ENCODE measurements at places on chromosomes 2 and 18.
A peak's percentile ranks its signal among the peaks of the same experiment; 100 is the strongest.

DNA sequence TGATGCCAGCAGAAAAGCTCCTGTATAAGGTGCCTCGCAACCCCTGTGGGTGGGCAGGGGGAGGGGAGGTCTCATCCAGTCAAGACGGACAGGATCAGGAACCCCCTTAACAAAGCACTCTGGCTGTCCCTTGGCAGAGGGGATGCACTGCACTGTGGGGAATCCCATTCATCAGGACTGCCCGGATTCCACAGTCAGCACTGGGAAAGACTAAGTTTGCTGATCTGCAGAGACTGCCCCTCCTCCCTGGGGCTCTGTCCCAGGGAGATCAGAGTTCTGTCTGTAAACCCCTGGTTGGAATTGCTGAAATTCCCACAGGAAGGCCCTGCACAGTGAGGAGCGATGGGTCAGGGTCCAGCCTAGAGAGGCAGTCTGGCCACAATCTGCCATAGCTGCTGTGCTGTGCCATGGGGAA lies 149.5 kb upstream of the RBBP8 start:
- no peak for DNase-seq

DNA sequence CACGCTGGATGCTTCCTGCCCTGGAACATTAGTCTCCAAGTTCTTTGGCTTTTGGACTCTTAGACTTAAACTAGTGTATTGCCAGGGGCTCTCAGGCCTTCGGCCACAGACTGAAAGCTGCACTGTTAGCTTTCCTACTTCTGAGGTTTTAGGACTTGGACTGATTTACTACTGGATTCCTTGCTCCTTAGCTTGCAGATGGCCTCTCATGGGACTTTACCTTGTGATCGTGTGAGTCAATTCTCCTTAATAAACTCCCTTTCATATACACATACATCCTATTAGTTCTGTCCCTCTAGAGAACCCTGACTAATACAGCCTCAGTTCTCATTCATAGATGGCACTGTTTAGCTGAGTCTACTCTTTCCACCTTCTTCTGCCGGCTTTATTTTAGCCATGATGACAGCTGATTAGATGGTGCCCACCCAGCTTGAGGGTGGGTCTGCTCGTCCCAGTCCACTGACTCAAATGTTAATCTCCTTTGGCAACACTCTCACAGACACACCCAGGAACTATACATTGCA lies 389.1 kb downstream of the NYAP2 start:
- no peak for DNase-seq

- no peak for DNase-seq
These were observed 139.9 kb upstream of the DNMT3A start for GRCh38 chr2:25481381-25482300.

- DNase-seq = no peak
These were observed 4.6 kb downstream of the DOCK10 start for GRCh38 chr2:225037415-225038230.

- no peak for DNase-seq
These were observed 95.0 kb upstream of the RIOK3 start for GRCh38 chr18:23357996-23358594.

- DNase-seq = no peak
These were observed 7.6 kb downstream of the CTIF start for GRCh38 chr18:48546396-48546795.

DNA sequence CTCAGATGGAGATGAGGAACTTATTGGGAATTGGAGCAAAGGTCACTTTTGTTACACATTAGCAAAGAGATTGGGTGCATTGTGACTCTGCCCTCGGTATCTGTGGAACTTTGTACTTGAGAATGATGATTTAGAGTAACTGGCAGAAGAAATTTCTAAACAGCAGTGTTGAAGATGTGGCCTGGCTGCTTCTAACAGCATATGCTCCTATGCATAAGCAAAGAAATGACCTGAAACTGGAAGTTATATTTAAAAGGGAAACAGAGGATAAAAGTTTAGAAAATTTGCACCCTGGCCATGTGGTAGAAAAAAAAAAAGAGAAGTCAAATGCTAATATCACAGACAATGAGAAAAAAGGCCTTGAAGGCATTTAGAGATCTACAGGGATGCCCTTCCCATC lies 256.8 kb upstream of the ZC3H15 start:
- DNase-seq = no peak

DNA sequence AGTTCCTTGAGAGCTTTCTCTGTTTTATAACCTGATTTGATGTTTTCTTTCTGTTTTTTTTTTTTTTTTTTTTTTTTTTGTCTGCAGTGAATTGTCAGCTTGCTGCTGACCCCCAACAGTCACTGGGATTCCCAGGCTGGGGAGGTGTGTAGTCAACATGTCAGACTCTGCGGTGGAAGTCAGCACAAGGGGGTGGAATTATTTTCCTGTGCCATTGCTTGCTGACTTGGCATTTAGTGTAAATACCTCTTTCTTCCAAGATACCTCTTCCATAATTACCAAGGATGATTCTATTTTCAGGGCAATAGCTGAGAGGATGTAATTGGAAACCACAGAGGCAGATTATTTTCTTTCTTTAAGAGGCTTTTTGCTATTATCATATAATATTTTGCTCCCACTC lies 266.3 kb downstream of the CCDC85A start:
- DNase-seq = no peak

GRCh38 chr18:14979875-14980274 lies 231.9 kb downstream of the ANKRD30B start:
- DNase-seq = no peak

DNA sequence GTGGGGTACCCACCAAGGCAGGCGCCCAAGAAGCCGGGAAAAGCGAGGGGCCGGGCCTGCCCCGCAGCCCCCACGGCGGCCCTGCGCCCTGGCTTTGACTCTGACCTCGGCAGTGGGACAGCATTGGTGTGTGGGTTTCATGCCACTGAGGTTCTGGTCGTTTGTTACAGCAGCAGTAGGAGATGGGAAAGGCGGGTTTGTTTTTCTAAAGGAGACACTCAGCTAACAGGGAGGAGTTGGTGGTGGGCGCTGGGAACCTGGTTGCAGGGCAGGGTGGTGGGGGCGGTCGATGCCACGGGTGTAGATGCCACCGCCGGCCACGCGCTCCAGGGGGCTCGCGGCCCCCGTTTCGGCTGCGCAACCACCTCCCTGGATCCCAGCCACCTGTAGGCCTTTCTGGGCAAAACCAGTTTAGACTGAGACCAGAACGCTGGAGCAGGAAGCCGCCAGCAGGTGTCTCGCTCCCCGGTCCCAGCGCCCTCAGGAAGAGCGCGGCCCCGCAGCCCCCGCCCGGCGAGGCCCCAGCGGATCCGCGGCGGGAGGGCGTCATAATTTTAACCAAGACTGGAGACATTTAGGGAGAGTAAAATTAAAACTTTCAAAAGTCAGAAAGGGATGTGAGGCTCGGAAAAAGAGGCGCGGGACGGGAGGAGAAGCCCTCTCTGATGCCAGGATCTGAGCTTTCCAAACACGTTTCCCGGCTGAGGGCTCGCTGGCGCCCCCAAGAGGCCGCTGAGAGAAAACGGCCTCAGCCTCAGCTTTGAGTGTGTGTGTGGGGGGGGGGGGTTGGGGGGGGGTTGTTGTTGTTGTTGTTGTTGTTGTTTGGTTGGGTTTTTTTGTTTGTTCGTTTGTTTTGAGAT lies 17.4 kb downstream of the CIDEA start:
- peak; percentile 18 for DNase-seq

- no peak for DNase-seq
These were observed 2.4 kb downstream of the TCF7L1 start for GRCh38 chr2:85135660-85135914.

GRCh38 chr2:149579972-149580882 lies 7.3 kb downstream of the MMADHC start:
- DNase-seq = no peak

DNA sequence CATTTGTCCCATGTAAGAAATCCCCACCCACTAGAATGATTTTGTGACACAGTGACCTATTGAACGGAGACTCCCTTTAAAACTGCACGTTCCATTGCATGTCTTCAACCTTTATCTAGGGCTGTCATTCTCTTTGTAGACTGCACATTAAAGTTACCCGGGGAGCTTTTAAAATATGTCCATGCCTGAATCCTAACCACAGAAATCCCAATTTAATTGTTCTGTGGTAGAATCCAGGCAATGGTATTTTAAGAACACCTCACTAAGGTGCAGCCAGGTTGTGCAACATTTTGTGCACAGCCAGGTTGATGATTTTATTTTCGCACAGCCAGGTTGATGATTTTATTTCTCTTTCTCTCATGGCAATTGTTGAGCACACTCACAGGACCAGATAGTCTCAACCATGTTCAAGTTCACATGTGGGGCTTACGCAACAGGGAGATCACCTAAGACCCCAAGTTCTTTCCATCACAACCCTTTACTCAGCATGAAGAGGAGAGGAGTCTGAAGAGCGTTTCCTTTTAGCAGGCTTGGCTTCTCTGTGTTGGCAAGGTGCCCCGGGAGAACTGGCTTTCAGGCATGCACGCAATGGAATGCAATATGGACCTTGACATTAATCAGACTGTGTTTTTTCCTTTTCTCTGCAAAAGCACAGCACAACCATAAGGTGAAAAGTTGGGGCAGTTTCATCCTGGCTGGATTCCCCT lies 467.3 kb upstream of the ETAA1 start:
- no peak for DNase-seq

GRCh38 chr18:7256618-7257425 lies 25.9 kb downstream of the LRRC30 start:
- no peak for DNase-seq

DNA sequence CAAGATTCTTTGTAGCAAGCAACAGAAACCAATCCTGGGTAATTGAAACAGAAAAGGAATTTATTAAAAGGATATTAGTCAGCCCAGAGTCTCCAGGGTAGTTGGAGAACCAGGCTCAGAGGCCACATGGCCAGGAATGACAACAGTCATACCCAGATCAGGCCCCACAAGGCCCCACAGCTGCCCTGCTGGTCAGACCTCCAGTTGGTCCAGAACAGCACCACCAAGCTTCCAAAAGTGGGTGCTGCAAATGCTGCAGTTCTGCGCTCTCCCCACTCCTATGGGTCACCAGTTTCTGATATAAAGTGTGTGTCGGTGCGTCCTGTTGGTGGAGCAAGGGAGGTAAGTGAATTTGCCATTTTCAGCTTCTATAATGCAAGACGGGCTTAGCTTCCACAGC lies 29.9 kb downstream of the KLHL29 start:
- DNase-seq = no peak

- DNase-seq = no peak
These were observed 391.7 kb upstream of the KLHL29 start for GRCh38 chr2:22993250-22993649.

GRCh38 chr2:47073641-47074040 lies 81.5 kb downstream of the STPG4 start:
- DNase-seq = no peak

- no peak for DNase-seq
These were observed 268.8 kb downstream of the CYP26B1 start for GRCh38 chr2:71878626-71879508.

GRCh38 chr2:37322368-37322767 lies 2.3 kb downstream of the PRKD3 start:
- no peak for DNase-seq

DNA sequence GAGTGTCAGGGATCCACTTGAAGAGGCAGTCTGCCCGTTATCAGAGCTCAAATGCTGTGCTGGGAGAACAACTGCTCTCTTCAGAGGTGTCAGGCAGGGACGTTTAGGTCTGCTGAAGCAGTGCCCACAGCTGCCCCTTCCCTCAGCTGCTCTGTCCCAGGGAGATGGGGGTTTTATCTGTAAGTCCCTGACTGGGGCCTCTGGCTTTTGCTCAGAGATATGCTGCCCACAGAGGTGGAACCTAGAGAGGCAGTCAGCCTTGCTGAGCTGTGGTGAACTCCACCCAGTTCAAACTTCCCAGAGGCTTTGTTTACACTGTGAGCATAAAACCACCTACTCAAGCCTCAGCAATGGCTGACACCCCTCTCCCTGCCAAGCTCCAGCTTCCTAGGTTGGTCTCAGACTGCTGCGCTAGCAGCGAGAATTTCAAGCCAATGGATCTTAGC lies 38.1 kb downstream of the PLEK start:
- DNase-seq = no peak

DNA sequence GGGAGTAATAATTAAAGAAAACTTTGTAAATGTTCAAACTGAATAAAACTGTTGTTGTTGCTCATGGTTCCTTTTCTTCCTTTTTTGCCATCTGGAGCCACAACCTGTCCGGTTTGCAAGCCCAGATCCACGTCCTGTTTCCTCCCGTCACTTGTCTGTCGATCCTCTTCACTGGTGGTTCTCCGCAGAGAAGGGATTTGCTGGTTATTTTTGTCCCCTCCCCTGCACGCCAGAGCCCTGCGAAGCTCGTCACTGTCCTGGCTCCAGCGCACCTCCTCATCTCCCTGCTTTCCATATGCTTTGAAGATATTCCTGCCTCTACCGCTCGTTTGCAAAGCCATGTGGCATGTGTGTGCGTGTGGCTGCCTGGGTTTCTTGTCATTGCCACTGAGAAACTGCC lies 461.4 kb downstream of the RNF144A start:
- DNase-seq = no peak

DNA sequence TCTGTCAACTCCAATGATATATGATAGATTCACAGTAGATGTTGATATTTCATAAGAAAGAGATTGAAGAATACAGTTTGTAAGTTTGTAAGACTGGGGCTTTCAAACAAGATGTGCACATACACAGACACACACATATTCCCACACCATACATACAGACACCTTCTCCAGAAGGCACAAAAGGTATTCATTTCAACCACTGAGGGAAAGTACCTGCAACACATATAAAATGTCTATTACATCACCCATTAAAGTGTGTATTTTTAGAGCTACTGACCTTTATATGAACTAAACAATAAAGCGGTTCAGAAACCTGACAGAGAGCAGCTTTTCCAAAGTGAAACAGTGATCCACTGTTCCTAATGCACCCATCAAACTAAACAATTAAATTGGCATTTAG lies 53.3 kb downstream of the CCDC148 start:
- DNase-seq = no peak

DNA sequence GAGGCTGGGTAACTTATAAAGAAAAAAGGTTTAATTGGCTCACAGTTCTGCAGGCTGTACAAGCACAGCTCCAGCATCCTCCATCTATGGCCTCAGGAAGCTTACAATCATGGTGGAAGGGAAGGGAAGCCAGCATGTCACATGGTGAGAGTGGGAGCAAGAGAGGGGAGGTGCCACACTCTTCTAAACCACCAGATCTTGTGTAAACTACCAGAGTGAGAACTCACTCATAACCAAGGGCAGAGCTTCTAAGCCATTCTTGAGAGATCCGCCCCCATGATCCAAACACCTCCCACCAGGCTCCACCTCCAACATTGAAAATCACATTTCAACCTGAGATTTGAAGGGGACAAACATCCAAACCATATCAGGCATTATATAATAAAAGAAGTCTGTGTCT lies 121.6 kb upstream of the CDC42EP3 start:
- no peak for DNase-seq

DNA sequence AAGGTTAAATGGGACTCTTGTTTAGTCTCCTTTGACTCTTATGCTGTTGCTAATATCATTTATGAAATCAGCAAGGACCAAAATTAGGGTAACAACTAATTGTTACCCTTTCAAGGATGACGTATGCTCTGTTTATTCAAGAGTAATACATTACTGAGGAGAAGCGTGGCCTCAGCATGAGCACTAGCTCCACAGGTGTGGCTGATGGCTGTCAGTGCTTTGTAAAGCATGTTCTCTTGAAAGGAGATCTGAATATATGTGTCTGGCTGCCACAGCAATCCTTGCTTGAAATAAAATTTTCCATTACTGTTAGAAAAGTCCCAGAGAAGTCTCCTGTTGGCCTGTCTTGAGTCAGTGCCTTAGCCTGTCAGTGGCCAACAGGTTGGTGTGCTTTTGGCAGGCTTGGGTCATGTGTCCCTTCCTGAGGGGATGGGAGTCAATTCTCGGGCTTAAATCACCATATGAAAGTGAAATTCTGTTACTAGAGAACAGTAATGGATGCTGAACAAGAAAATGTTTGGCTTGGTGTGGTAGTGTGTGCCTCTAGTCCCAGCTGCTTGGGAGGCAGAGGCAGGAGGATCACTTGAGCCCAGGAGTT lies 32.7 kb downstream of the ABI2 start:
- DNase-seq = no peak

Measured in stimulated activated CD8-positive, alpha-beta memory T cell treated with anti-CD3 and anti-CD28 coated beads, Interleukin-12 subunit alpha, Interleukin-12 subunit beta, amount 100 ng/mL, for 1 hour (primary cell).